OCI-LY7 (cell line): ENCODE measurements at places on chromosomes 13 and 19. TPM values are rescaled to one million over a fixed set of nuclear protein-coding genes. Genes with fewer than 3 reads are reported as not detected.

The ZNF575 gene
- 2.0 and 2.7 TPM in 2 replicates for total RNA-seq

- no peak for DNase-seq
These were observed 77.3 kb upstream of the UBAC2 start for GRCh38 chr13:99123101-99124045.

- DNase-seq, result no peak
These were observed 50.1 kb downstream of the PCCA start for GRCh38 chr13:100138859-100139491.

DNA sequence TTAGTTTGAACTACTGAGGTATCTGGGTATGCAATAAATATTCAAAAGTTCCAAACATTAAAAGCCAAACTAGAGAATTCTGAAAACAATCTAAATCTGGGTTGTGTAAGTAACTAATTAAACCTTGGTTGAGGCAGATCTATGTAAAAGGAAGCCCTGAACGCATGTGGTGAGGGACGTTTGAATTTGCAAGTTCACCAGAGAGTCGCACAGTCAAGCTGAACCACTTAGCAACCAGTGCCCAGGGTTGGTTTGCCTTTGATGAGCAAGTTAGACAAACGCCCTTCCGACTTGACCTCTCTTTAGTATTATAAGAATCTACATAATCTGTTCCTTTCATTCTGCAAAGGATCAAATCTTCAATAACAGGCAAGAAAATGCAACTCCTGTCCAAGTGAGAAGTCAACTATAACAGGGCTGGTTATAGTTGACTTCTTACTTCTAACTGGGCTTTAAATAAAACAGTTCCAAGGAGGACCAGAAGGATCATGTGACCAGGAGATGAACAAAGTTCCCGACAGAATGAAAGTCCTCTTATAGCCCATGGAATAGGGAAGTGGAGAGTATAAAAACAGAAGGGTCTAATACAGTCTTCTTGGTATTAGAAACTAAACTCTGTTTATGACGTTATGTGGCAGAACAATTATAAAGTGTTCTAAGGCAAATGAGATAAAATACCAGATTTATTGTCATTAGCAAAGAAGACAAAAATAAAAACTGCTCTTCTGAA, 40.6 kb downstream of the PHF11 start:
- DNase-seq, result no peak

DNA sequence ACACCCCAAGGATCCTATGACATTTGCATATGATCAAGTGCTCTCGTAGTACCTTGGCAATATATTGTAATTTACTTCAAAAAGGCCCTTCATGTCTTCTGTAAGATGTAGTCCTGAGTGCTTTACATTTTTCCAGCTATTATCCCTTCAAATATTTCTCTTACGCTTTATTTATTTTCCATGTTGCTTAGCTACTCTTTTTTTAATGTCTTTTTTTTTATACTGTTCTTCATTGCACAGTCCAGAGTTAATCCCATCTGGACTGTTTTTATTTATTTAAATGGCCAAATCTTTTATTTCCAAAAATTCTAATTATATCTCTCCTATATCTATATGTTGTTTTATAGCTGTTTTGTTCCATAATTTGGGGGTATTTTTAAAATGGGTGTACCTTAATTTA, 371.3 kb downstream of the SLC7A1 start:
- no peak for DNase-seq

The OR7C1 gene
- not detected in 2 replicates for total RNA-seq

DNA sequence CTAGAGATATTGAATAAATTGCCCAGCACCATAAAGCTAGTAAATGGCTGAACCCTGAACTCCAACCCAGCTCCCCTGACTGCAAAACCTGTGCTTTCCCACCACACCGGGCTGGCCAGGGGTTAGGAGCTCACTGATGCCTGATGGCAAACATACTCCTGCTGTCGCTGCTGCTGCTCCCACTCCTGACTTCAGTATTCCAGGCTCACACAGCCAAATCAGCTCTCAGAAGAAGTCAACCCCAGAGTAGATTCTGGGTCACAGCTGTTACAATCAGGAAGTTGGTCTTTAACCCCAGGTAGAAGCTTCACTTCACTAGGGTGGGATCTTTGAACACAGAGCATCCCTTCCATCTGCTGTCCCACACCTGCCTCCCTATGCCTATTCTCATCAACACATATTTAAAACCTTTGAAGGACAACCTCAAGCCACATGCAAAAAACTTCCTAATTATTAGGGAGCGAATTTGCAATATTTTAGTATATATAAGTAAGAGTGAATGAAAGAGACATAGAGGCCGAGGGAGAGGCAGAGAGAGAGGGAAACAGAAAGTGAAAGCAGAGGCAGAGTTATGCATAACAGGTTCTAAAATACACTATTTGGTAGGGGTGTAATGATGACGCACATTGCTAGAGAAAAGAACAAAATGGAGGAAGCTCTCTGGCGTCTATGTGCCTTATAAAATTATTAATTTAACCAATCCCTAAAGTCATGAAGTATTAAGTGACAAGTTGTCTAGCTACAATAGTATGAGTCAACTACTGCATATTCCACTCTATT, 99.4 kb upstream of the SERP2 start:
- DNase-seq, result peak; percentile 79

- no peak for DNase-seq
These were observed 16.3 kb downstream of the KBTBD7 start for GRCh38 chr13:41178040-41178439.

DNA sequence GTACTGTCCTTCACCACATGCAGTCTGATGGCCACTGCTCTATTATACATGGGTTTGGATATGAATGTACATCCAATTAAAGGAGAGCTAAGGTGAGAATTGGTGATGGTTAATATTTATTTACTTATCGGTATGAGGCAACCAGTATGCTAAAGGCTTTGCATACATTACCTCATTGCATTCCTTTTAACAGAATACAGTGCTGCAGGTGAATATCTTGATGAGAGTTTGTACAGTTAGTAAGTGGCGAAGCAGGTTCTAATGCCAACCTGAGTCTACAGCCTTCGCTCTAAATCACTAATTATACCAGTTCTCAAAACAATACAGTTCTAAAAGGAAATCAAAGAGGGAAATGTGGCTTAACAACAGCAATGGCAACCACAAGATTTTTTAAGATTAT, 284.1 kb downstream of the ITGBL1 start:
- no peak for DNase-seq

The PPAN gene
- total RNA-seq, result 88.3 and 116 TPM in 2 replicates

GRCh38 chr19:8208119-8208921, 850 bp upstream of the CERS4 start:
- no peak for DNase-seq

DNA sequence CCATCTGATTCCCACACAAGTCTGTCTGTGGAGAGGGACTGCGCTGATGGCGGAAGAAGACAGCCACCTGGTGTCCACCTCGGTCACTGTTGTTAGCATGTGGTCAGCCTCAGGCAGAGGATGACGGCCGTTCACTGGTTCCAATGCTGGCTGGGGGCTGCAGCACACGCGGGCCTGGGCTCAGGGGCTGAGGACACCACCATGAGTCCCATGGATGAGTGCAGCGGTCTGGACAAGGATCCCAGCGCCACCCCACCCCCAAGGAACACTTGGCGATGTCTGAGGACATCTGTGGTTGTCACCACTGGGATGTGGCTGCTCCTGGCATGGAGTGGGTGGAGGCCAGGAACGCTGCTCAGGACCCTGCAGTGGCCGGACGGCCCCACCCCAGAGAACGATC, 10.9 kb downstream of the DPP9 start:
- no peak for DNase-seq

The ZNF85 gene
- 25.2 and 29.9 TPM in 2 replicates for total RNA-seq

The C5AR1 gene
- 1.1 TPM in 1 of 2 replicates, not detected in the other for total RNA-seq

The DCT gene
- not detected in 2 replicates for total RNA-seq

DNA sequence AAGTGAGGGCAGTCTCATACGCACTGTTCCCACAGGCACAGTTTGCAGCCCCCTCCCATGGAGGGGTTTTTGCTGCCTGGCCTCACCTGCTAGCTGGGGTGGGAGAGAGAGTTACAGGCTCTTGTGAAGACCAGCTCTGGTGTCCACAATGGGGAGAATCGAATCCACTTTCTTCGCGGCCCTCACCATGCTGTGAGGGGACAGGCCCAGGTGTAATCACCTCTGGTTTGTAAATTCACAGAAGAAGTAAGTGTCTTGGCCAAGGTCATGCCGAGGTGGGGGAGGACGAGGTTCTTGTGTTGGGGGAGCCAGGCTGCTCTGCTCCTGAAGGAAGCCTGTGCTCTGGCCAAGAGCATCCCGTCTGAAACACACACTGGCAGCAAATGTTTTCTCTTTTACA, 39.5 kb downstream of the TEX29 start:
- no peak for DNase-seq

DNA sequence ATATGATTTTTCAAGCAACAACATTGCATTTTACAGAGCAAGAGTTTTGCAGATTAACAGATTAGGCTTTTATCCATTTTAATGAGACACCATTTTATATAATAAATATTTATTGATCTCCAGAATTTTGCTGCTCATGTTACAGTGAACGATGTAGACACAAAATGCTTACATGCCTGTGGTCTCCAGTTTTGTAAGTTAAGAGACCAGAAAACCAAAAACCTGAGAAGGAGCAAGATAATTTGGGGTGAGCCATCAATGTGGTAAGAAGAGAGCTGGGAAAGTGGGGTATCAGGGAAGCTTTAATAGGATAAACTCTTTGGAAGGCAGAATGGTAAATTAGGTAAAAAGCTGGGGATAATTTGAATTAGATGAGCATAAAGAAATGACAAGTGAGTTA, 2100.5 kb upstream of the PCDH20 start:
- DNase-seq, result no peak

DNA sequence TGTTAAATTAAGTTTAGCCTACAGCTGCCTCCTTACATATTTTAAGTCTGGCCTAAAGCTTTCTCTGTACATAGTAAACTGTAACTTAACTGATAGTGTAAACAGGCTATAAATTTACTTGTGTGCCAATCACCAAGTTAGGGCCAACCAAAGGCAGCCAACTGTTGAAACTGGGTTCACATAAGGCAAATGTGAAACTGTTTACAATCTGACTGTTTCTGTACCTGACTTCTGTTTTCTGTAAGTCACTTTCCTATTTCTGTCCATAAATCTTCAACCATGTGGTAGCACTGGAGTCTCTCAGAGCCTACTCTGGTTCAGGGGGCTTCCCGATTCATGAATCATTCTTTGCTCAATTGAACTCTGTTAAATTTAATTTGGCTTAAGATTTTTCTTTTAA, 103.1 kb downstream of the RAP2A start:
- DNase-seq, result no peak

DNA sequence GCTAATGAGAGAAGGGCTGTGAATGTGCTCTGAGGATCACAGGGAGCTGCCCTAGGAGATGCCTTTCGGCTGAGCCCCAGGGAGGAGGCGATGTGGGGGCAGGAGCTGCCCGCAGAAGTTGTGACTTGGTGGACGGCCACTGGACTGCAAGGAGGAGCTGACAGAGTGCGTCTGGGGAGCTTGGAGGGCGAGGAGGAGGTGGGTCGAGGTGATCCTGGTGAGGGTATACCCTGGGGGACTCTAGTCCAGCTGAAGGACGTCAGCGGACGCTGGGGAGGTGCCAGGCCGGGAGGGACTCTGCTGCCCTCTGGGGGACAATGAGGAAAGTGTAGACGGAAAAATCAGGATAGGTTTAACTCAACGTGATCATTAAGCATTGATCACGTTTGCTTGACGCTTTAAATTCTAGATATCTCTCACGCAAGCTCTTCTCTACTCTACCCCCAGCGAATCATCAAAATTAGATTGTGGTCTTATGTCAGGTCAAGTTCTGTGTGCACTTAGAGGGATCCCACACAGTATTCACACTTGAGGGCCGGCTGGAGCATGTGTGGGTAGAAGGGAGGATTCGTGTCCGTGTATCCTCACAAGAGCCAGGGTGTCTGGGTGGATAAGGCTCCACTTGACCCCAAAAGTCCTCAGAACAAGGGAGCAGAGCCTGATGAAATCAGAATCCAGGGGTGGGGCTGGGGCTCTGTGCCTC, 3.3 kb upstream of the CEACAM7 start:
- no peak for DNase-seq

- no peak for DNase-seq
These were observed 278.4 kb upstream of the DACH1 start for GRCh38 chr13:72145383-72145782.

DNA sequence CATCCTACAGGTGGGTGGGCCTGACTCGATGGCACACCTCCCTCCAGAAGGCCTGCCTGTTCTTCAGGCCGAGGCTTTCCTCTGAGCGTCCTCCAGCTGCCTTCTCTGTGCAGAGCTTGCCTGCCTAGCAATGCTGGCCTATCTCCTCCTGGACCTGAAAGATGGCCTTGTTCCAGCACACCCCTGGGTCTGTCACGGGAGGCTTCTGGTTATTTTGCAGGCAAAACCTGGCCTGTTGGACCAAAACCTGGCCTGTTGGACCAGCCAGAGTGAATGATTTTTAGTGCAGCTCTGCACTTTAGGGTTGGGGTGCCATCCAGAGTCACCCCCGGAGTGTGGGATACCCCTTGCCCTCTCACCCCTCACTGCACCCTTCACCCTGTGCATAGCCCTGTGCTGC, 128.4 kb downstream of the KATNAL1 start:
- DNase-seq, result no peak

The KIR2DL4 gene
- not detected in 2 replicates for total RNA-seq

DNA sequence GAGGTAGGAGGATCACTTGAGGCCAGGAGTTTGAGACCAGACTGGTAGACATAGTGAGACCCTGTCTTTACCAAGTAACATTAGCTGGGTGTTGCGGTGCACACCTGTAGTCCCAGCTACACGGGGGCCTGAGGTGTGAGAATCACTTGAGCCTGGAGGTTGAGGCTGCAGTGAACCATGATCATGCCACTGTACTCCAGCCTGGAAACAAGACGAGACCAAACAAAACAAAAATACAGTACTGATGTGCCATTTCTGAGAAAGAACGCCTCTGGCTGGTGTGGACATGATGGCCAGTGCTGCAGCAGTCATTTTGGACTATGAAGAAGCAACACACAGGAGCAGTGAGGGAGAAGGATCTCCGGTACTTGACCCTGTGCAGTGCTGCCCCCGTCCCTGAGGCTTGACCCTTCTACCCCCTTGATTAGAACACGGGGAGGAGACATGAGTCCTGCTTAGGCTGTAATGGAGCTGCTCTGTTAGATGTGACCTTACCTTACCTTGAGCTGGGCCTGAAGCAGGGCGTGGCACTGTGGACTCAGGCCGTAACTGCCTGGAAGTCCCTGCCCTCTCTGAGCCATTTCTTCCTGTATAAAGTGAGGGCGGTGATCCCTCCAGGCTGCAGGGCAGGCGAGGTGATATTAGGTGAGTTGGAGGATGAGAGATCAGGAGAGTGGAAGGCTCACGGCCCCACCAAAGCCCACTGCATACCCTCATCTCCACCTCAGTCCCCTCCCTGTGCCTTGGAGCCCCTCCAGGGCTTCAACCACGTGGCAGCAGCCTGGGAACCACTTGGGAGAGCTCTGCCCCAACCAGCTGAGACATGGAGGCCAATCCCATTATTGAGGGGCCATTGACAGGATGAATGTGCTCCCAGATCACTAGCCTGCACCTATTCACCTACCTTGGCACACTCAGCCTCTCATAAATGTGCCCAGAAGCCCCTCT, 5.9 kb downstream of the RPL18A start:
- no peak for DNase-seq

- no peak for DNase-seq
These were observed 2.6 kb upstream of the CLC start for GRCh38 chr19:39740395-39740794.

The ZNF71 gene
- 4.5 and 6.3 TPM in 2 replicates for total RNA-seq
